ENCODE measurements at places on chromosomes 13 and 19.

DNA sequence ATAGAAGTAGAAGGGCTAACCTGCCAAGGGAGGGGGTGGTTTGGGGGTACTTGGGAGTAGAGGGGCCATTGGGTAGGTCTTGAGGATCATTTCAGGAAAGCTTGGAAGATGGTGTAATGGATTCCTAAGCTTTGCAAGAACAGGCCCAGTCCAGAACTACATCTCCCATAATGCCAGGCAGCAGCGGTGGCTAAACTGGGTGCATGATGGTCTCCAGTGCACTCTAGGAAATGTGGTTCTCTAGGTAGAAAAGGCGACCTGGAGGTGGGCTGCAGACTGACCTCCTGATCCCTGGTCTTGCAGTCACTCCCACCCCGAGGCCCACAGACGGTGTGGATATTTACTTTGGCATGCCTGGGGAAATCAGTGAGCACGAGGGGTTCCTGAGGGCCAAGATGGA, 3.8 kb downstream of the APLP1 start:
- no peak for DNase-seq

DNA sequence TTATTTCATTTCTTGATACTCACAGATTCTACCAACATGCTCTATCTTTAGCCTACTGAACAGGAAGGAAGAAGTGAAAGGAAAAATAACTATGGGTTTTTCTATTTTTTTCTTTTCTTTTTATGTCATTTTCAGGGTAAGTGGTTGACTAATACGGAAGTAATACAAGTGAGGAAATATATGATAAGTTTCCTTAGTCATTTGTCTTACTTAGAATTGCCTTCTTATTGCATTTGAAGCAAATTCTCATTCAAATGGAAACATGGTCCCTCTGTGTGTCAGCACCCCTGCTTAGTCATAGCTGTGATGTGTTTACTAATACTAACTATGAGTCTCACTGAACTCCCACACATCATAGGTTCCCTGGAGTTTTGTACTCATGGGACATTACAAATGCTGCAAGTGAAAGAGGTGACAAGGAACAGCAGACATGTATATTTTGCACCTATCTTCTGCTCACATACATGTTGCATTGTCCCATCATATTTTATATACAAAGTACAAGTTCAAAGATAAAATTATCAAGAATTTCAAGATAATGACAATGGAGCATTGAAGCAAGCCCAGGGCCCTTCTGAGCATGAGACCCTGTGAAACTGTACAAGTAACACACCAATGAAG, 60.1 kb downstream of the DCT start:
- DNase-seq = peak; percentile 18

- DNase-seq = no peak
Measured at GRCh38 chr13:78806457-78806856, 147.5 kb upstream of the OBI1 start.

GRCh38 chr19:47701717-47702552, 11.3 kb upstream of the EHD2 start:
- DNase-seq = no peak

DNA sequence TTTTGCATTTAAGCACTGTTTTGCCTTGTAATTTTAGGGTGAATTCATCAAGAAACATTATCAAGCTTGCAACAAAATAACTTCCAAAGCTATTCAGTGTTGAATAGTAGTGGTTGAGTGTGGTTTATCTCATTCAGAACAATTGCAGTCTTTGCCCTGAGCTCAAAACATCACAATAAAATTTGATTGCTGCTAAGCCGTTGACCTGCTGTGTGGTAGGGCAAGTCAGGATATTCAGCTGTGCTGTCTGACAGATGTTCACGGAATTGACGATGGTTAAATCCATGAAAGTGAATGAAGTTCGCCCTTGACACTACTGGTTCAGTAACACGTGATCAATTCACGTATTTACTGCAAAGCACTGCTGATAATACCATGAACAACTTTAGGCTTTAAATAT, 66.9 kb downstream of the GJA3 start:
- DNase-seq = no peak

- no peak for DNase-seq
Measured at GRCh38 chr13:75222031-75222430, 259.9 kb downstream of the TBC1D4 start.

DNA sequence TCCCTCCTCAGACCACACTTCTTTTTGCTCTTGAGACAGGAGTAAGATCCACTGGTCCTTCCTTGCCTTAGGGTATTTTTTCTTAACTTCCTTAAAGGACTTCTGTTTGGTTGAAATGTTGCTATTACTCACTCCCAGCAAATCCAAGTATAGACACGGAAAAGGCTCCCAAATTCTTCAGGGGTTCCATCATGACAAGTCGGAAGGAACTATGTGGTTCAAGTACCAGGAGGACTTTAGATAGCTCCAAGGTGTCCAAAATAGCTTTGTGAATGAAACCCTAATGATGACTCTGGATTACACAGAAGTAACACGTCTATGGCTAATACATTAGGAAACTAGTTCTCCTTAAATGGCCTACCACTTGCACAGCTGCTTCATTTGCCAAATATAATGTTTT, 238.7 kb downstream of the KCTD12 start:
- no peak for DNase-seq

DNA sequence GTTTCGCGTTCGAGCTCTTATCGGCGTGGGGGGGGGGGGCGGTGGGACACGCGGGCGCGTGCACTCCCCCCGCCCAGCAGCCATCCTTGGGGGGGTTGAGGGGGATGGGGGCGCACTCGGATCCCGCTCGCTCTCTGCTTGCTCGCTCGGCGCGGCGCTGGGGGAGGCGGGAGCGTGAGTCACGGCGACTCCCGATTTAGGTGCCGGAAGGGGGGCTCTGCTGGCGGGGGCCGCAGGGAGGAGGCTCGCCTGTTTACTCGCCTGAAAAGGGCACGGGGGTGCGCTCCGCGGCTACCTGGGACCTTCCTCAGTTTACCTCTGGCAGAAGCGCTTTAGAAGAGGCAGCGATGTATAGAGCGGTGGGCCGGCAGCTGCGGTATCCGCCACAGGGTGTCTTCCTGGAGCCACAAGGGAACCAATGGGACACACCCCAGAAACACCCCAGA, 1.1 kb upstream of the PDE4A start:
- DNase-seq = peak; percentile 65

- no peak for DNase-seq
Measured at GRCh38 chr13:39272994-39273393, 234.7 kb downstream of the NHLRC3 start.

GRCh38 chr19:35907377-35907745, 734 bp downstream of the TYROBP start:
- DNase-seq = no peak

GRCh38 chr19:19877724-19878123, 12.0 kb downstream of the ZNF253 start:
- DNase-seq = no peak

- DNase-seq = no peak
Measured at GRCh38 chr13:76489274-76489673, 396.9 kb downstream of the KCTD12 start.

- no peak for DNase-seq
Measured at GRCh38 chr19:44685877-44686276, 13.1 kb upstream of the CEACAM16 start.

DNA sequence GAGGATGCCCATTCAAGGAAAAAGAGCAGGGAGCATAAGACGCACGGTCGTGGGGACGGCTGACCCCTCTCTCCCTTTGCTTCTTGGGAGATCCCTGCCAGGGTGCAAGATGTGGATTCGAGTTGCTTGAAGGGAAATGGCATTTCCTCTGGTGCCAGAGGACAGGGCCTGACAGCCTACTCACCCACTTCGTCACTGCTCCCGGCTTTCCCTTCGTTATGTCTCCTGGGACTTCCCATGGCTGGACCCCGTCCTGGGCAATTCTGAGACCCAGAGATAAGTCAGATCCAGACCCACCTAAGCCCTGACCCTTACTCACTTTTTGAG, 1.2 kb downstream of the TBC1D17 start:
- DNase-seq = no peak

- no peak for DNase-seq
Measured at GRCh38 chr19:1932395-1932794, 8.6 kb upstream of the CSNK1G2 start.

GRCh38 chr13:25541434-25542123, 169.8 kb downstream of the ATP8A2 start:
- no peak for DNase-seq

- DNase-seq = no peak
Measured at GRCh38 chr13:110697842-110698241, 8.1 kb downstream of the CARS2 start.

DNA sequence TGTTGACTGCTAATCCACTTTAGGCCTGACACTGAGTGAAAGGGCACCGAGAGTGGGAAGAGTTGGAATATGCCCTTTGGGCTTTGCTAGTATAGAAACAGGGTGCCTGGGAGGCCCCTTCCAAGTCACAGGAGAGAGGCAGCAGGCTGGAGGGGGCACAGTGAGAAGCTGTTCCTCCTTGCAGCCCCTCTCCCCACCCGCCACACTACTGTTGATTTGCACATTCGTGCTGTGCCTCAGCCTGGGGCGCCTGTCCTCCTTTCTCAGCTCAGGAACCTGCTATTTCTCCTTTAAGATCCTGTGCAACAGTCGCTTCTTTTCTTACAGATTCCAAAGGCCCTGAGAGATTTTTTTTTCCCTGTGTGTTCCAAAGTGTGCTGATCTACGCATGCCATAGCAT, 2.8 kb upstream of the B3GLCT start:
- DNase-seq = no peak

- no peak for DNase-seq
Measured at GRCh38 chr13:40637643-40638042, 28.8 kb downstream of the FOXO1 start.

GRCh38 chr13:20414546-20415305, 110.9 kb downstream of the CRYL1 start:
- DNase-seq = no peak

- no peak for DNase-seq
Measured at GRCh38 chr13:93859716-93860115, 619.8 kb downstream of the DCT start.

Measured in activated naive CD8-positive, alpha-beta T cell treated with anti-CD3 and anti-CD28 coated beads, Interleukin-2, amount 50 U/mL, for 24 hours (primary cell).